ENCODE measurements at places on chromosomes 12 and 14. TPM values are rescaled to one million over a fixed set of nuclear protein-coding genes. Genes with fewer than 3 reads are reported as not detected.

- no peak for DNase-seq
These were observed 6.9 kb downstream of the FBXO34 start for GRCh38 chr14:55277972-55278740.

DNA sequence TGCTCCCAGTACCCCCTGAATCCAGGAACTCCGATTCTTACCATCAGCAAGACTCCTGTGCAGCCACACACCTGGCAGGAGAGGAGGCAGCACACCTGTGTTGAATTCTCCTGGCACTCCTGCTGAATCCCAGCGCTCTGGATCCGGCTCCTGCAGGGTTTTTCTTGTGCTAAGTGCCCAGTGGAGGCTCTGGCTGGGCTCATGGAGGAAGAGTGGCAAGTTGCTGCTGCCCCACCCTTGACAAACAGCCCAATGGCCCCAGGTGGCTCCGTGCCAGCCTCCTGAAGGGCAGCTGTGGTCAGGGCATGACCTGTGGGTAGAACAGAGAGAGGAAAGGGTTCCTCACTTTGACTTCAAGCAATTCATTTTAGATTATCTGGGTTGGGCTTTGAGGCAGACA, 20.0 kb downstream of the CRACR2A start:
- no peak for DNase-seq

DNA sequence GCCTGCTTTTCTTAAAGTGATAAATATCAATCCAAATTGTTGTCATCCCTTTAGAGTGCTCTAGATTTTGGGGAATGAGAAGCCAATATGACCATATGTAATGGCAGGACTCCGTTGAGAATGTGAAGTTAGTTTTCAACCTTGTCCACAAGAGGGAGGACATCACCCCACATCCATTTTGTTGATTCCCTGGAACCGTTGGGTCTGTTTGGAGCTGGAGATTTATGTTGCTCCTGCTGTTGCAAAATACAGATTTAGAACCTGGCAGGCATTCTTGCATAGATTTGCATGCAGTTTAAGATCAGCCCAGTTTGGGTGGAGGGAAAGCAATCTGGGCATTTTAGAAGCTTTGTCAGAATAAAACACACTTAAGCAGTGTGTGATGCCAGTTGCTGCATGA, 620.1 kb downstream of the NRXN3 start:
- no peak for DNase-seq

- DNase-seq: no peak
These were observed 92.4 kb upstream of the TSPAN8 start for GRCh38 chr12:71250166-71250565.

GRCh38 chr12:121990692-121991603, 30.7 kb upstream of the BCL7A start:
- peak; percentile 36 for DNase-seq

GRCh38 chr14:77707355-77707723, 484 bp downstream of the ALKBH1 start:
- peak; percentile 30 for DNase-seq

- peak; percentile 94 for DNase-seq
These were observed 55.6 kb downstream of the HMGA2 start for GRCh38 chr12:65879878-65880277.

The HOXC11 gene
- total RNA-seq: not detected

The PZP gene
- total RNA-seq: not detected

The PFKM gene
- 80.3 TPM for total RNA-seq

The PTGR2 gene
- total RNA-seq: 7.0 TPM

The SDR9C7 gene
- 0.17 TPM for total RNA-seq

The CLEC4D gene
- not detected for total RNA-seq

Measured in astrocyte (in vitro differentiated cells and primary cell).